Posterior cingulate gyrus (tissue), 11 donors: ENCODE measurements at places on chromosomes 3 and 15.
A peak's percentile ranks its signal among the peaks of the same experiment; 100 is the strongest.

DNA sequence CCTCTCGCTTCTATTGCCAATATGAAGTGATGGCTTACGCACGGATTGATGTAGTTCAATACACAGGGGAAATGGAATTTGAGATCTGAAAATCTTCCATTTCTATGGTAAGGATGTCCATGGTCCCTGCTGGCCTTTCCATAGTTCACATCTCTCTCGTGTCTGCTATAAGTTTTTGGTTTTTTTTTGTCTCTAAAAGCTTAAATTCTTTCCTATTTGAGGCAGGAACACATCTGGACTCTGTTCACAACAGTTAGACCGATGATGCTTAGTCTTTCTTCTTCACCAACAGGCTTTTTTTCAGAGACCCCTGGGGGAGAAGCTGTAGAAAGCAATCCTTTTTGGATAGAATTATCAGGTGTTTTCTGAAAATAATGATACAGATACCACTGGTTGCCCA, 108.1 kb downstream of the XXYLT1 start:
- DNase-seq: no peak

GRCh38 chr15:40918799-40919392, 10.2 kb upstream of the DLL4 start:
- no peak for DNase-seq

GRCh38 chr3:127673191-127674100, 694 bp downstream of the ABTB1 start:
- DNase-seq: peak; percentile 29

DNA sequence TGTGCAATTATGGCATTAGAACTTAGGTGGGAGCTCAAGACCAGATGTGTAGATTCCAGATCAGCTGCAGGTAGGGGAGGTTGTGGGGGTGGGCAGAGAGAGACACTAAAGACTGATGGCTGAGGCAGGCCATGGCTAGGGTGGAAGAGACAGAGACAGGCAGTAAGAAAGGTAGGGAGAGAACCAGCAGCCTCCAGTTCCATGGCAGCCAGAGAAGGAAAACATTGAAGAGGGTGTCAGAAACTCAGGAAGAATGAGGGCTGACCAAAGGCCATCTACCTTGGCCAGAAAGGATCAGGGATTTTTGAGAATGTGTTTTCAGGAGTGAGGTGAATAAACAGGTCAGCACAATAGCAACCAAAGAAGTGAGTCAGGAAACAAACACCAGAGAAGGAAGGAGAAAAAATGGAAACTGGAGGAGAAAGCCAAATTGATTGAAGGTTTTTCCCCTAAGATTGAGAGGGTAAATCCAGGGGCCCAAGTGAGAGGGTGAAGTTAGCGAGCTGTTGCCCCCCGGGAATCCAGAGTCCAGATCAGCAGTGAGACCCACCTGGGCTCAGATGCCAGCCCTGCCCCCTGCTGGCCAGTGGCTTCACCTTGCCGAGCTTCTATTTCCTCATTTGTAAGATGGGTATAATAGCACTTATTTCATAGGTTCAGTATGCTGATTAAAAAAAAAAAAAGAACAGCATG, 41.0 kb downstream of the ABHD2 start:
- DNase-seq: peak; percentile 88

DNA sequence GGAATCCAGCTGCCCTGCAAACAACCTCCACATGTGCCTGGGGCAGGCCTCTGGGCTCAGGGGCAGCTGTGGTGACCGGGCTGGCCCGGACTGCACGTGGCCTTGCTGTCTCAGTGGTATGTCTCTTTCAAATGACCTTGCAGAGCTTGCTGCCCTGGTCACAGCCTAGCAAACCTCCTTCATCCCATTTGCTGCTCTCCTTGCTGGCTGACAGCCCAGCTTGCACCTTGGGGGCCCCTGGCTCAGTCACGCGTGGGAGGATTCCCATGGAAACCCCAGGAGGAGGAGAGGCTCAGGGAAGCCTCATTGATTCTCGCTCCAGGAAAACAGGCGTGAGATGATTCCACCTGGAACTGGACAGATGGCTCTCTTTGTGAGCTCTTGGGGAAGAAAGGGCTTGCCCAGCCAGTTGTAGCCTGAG, 5.6 kb downstream of the SPSB4 start:
- DNase-seq: no peak

DNA sequence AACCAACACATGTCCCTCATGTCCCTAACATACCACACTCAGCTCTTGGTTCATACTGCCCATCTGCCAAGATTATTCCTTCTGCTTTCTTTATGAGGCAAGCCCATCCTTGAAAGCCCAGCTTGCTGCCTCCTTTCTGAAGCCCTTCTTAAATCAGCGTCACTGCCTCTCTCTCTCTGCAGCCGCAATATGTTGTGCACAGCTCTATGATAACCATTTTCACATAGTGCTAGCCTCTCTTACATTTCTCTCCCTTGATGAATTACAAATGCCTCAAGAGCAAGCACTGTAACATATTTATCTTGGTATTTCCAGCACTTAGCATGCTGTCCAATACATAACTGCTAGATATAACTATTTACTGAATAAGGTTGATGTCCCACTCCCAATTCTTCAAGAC, 86.5 kb downstream of the TNIK start:
- DNase-seq: no peak

GRCh38 chr3:38725726-38726419, 76.4 kb upstream of the SCN5A start:
- no peak for DNase-seq

DNA sequence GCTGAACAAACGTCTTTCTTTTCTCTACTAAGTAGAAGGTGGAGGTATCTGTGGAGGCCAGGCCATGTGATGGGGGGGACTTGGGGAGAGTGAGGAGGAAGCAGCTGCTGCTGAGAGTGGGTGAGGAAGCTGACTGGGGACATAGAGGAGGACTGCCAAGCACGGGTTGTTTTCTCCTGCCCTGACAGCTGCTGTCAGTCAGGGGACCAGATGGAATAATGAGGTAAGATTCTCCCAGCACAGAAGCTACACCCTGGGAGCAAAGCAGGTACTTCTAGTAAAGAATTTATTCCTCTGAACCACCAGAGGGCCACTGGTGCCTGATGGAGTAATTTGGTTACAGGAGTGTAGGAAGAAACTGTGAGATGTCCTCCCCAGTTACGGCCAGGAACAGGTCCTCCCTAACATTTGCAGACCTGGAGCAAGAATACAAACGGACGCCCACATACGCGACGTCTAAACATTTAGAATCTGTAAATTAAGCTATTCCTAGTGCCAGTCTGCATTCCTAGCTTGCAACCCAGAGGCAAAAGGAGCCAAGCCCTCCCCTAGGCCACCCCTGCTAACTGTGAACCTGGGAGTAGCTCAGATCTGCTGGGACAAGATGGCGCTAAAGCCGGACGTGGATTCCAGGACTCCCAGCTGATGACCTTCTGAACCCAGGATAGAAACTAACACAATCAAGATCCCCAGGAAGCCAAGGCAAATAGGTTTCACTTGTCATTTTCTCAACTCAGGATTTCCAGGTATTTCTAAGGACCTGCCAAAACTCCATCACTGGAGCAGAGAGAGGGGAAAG, 14.8 kb downstream of the CRYGS start:
- DNase-seq: no peak

DNA sequence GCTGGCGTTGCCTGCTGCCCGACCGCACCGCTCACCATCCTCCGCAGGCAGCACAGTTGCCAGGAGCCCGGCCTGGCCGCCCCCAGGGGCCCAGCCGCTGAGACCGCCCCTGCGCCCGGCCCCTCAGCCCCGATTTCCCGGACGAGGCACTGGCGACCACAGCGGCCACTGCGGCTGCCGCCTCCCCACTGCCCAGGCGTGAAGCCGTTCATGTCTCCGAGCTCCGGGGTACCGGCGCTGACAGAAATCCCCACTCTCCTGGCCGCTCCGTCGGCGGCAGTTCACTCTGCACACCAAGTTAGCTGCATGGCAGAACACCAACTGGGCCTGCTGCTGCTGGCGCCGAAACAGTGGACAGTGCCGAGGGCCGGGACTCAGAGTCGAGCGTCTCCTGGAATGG, 8.5 kb downstream of the SELENOT start:
- no peak for DNase-seq

- DNase-seq: peak; percentile 48
Measured at GRCh38 chr3:53845103-53845880, 927 bp downstream of the CHDH start.

DNA sequence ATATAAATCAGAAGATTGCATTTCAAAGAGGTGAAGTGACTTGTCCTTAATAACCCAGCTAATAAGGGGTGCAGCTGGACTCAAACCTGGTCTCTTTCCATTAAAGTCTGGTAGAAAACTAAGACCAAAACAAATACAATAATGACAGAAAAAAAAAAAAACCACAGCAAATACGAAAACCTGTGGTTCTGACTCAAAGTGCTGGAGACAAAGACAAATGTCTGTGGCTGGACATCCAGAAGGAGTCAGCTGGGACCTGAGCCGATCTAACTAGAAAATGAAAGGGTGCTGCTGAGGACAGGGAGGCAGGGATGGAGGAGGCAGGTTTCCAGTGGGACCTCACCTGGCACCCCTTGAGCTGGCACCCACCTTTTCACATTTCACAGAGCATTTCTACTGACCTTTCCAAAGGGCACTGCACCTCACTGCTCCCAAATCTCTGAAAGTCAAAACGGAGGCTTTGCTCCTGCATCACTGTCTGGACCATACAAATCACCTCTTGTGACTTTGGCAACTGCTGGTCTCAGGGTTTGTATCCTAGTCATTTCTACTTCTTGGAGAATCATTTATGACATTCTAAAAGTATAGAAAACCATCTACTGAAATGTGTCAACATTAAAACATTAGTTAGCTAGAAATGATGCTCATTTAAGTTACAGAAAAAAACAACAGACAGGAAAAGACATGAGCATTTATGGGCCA, 61.7 kb downstream of the CCNL1 start:
- no peak for DNase-seq

DNA sequence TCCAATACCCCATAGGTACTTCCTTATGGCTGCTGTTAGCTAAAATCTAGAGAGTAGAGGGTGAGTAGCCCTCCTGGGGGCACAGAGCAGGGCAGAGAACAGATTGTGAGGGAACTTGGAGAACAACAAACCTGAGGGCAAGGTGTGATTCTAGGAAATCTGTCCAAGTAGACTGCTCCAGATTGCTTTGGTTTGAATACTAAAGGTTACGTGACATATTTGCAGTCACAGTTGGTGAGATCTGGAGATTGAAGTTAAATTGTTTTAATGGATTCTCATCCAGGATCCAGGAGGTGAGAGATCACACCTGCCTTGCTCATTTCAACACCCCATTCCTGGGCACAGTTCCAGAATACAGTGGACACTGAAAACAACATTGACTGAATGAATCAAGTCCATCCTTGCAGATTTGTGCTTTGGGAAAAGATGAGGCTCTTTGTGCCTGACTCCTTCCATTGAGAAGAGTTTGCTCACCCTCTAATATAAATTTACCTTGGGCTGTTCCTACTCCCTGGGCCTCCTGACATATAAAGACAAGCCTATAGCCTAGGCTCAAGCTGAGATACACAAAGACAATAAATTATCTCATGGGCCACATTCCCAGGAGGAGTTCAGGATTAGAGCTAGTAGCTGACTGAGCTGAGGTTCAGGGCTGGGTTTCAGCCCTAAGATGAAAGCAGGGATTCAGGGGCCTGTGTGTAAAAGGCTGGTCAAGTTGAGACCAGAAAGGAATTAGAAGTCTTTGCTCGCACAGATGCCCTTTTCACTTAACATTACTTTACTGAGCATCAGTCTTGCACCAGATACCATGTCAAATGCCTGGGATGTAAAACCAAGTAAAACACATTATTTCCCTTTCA, 400.9 kb upstream of the MCTP2 start:
- no peak for DNase-seq

GRCh38 chr3:189014526-189014925, 157.2 kb upstream of the TPRG1 start:
- no peak for DNase-seq

GRCh38 chr3:124761250-124761796, 31.1 kb downstream of the UMPS start:
- DNase-seq: peak; percentile 87

DNA sequence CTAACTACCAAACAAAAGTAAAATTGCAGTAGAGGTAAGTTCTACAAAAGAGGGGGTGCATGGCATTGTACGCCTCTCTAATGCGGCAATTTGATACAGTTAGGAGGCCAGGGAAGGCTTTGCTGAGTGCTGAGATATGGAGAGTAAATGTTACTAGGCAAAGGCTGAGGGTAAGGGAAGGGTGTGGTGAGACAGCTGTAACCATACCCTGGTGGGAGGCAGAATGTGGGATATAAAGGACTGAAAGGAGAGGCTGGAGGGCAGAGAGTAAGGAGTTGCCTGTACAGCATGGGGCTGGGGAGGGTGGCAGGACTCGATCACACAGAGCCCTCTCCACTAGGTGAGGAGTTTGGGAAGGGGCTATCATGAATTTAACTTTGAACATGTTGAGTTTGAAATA, 106.3 kb downstream of the PDCD6IP start:
- DNase-seq: no peak

GRCh38 chr3:70531063-70531657, 218.7 kb upstream of the MDFIC2 start:
- no peak for DNase-seq

DNA sequence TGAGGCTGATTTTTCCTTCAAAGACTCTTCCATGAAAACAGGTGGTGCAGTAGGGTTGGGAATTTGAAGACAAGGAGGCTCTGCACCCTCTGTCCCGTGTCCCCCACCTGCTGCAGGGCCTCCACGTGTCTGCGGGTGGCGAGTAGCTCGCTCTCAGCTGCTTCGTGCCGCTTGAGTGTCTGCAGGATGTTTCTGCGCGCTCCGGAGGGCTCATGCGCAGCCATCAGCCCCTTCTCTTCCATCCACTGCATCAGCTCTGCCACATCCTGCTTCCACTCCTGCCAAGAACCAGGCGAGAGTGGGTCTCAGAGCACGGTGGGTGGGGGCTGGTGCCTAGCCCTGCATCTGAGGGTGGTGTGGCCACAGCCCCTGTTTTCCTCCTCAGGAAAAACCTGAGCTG, 17.8 kb downstream of the SPTBN5 start:
- no peak for DNase-seq
